ENCODE measurements at places on chromosomes 12 and 14.

DNA sequence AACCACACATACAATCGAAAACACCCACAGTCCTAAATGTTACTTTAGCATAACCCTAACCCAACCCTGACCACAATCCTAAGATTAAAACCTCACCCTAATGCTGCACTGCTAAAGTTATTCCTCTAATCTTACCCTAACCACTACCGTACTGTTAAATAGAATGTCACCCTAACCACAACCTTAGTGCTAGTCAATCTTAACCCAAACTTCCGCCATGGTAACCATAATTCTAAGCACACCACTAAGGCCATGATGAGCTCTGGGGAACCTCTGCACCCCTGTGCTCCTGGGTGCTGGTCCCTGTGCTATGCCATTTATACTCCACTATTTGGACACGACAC lies 38.0 kb downstream of the LTBP2 start:
- no peak for DNase-seq

- DNase-seq = no peak
Observed at GRCh38 chr12:132475304-132476037, 14.5 kb upstream of the FBRSL1 start.

DNA sequence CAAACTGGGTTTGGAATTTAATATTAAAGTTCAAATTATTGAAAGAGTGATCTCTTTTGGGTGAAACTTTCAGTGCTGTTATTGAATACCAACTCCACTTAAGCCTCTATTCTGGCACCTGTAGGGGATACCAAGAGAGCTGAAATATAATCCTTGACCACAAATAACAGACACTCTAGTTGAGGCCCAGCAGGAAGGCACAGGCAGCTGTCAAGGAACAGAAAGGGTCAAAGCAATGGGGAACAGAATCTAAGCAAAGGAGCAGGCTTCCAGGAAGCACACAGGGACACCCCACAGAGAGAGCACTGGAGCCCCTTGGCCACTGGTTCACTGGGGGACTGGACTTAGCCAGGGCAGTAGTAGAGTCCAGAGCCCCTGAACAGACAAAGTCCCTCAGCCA lies 120.9 kb upstream of the SFSWAP start:
- DNase-seq = no peak

GRCh38 chr12:47828976-47829482 lies 9.3 kb upstream of the HDAC7 start:
- no peak for DNase-seq

- DNase-seq = no peak
Observed at GRCh38 chr12:64097366-64098105, 124.6 kb downstream of the KICS2 start.

DNA sequence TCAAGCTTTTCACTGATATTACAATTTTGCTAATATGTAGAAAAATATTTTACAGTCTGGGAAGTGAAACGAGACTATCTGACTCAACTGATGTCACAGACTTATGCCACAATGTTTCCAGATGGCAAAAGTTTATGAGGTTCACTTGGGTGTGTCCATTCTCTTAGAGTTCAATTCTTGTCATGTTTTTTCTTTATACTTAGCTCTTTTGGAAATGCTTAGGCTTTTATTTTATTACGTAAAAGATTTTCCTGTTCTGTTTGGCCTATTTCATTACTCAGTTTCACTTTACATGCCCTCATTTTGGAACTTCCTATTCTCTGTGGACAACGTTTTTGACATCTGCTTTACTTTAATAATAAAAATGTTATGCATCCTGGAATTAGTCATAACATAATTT lies 2.1 kb upstream of the PDZRN4 start:
- DNase-seq = no peak

DNA sequence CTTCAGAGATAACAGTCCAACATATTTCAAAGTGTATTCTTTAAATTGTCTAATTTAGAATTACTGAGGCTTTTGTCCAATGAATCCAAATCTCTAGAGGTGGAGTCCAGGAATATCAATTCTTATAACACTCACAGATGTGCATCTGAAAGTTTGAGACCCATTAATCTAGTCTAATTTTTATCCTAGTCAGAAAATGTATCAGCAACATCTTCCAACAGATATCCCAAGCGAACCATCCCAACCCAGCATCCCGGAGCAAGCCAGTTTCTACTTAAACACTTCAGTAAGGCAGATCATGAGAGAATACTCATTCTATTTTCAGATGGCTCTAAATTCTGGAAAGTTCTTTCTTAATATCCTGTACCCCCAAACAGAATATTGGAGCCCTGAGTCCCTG lies 113.5 kb downstream of the BBS10 start:
- no peak for DNase-seq

- no peak for DNase-seq
Observed at GRCh38 chr12:89710873-89711750, 2.5 kb upstream of the ATP2B1 start.

- no peak for DNase-seq
Observed at GRCh38 chr12:101172316-101172715, 37.7 kb downstream of the SLC5A8 start.

DNA sequence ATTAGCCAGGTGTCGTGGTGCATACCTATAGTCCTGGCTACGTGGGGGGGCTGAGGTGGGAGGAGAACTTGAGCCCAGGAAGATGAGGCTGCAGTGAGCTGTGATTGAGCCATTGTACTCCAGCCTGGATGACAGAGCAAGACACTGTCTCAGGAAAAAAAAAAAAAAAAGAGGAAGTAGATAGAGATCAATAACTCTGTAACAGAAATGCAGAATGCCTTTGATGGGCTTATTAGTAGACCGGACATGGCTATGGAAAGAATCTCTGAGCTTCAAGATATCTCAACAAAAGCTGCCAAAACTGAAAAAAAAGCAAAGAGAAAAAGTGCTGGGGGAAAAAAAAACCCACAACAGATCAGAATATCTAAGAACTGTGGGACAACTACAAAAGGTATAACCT lies 37.5 kb downstream of the GPR68 start:
- DNase-seq = no peak

- no peak for DNase-seq
Observed at GRCh38 chr12:52058631-52059361, 7.6 kb downstream of the NR4A1 start.

DNA sequence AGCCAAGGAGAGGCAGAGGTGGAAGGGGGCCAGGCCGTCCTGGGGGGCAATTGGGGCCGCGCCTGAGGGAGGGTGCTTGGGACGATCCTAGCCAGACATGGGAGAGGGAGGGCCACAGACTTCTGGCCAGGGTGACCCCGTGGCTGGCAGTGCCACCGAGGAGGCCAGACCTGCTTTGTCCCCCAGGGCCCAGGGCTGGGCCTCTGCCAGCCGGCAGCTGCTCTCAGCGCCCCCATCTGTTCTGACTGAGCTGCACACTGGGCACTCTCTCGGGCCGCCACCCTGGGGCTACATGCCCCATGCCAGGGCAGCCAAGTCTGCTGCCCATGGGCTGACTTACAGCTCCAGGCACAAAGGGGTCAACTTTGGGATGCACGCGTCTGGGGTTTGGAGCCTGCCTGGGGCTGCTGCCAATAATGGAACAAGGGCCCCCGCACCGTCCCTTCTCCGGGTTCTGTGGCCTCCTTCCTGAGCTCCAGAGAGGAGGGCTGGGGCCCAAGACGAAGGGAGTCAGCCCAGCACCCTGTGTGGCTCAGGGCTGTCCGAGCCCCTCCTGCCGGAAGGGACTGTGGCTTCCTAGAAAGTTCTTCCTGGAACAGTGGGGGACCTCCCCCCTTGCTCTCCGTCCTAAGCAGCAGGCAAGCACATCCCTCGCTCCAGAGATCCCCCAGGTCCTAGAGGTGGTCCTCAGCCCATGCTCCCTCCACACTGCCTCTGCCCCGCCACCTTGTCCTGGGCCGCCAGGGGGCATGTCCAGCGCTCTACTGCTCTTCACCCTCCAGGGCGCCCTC lies 1.1 kb downstream of the ADSS1 start:
- no peak for DNase-seq

DNA sequence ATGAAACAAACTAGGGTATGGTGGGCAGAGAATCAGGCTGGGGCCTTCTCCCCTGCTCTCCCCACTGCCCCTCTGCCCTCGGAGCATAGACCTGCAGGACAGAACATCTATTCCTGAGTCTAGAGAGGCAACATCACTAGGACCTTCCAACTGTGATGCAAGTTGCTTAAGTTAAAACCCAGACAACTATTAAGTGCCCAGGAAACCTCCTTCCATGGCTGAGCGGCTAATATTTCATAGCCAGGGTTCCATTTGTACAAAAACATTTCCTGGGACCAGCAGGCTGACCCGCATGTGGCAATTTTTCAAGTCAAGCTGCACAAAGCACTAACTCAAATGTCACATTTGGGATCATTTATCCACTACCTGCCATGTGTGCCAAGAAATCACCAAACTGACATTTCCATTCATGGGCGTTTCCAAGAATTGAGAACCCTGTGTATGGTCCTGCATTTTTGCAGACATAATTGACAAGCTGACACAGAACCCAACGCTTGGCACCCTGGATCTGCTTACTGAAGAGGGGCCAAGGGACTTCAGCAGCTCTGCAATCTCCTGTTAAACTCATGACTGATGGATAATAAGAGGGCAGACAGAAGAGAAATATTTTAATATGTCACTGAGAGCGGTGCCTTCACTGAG lies 32.7 kb downstream of the NT5DC3 start:
- no peak for DNase-seq

GRCh38 chr12:47849261-47849660 lies 29.6 kb upstream of the HDAC7 start:
- no peak for DNase-seq

- no peak for DNase-seq
Observed at GRCh38 chr14:22479776-22480464, 109.1 kb downstream of the DAD1 start.

DNA sequence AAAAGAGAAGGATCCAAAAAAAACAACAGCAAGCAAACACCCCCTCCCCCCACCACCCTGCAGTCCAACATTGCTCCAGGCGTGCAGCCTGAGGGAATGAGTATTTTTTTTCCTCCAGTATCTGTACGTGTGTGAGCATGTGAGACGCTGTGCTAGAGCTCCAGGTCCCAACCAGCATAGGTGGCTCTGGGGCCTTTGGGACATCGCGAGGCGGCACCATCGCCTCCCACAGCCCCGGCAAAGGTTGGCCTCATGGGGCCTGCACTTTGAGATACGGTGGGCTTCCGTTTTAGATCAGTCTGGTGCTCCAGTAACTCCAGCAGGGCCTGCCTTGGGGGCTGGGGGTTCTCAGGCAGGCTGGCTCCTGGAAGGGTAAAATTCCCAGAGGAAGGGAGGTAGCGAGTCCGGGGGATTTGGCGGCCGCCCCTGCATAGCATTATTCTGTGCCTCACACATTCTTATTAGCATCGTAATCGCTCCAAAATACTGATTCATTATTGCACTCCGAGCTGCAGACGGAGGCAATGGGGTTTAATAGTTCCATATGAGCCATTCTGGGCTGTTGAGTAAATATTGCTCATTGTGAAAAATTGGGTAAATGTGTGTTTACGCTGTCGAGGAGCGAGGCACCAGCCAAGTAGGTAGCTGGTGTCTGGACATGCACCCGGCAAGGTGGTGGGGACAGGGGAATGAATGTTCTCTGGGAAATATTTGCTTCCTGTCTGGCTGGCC lies 143.1 kb upstream of the MYL2 start:
- no peak for DNase-seq

GRCh38 chr14:68807148-68807600 lies 14.3 kb upstream of the ZFP36L1 start:
- DNase-seq = no peak

DNA sequence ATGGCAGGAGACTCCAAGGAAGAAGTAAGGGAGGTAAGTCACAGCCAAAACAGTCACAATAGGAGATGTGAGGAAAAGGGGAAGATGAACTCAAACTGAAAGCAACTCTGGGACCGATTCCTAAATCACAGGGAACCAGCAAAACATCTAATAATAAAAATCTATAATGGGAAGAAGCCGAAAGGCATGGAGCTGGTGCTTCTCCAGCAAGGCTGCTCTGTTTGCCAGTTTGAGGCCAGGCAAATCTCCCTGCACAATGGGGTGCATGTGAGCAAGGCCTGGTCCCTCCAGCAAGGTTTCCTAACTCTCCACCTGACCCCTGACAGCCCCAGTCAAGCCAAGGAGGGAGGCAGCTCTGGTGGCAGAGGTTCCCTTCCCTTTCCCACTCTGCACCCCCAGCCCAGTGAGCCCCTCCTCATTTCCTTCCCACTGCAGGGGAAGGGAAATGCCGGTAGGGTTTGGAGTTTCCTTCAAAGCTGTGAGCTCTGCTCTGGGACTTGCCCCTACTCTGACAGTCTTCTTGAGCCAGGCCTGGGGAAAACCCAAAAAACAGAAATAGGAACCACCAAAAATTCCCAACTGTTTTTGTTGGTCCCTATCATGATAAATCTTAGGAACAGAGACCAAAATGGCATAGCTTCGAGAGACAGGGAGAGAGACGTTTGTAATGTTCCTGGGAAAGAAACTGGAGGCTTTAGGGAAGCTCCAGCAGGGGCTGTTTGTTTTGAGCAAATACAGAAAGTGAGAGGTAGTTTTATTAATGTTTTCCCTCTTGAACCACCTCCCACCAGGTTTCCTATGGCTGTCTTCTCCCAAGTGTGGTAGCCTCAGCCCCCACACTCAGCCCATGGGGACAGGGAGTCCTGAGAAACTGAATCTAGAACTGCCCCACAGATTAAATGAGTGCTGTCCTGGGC lies 34.6 kb downstream of the FMNL3 start:
- DNase-seq = no peak

Measured in NCI-H1092 (cell line).